ENCODE measurements at places on chromosomes 1 and 21.

DNA sequence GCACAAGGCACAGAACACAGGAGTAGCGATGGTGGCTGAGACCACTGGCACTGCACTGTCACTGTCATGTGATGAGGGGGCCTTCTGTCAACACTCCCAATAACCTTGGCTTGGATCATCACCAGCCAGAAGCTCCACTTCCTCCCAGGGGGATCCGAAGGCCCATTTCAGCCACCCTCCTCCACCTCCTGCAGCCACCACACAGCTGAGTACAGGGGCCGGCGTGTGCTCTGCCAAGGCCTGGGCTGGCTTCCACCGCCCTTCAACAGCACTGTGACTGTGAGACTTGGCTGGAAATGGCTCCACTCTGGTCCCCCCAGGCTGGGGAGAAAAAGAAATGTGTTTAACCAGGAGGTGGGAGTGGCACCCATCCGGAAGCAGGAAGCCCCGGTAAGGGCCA, 9.9 kb upstream of the NADK start:
- no peak for DNase-seq

GRCh38 chr1:99279525-99279924, 15.2 kb downstream of the PLPPR4 start:
- DNase-seq: no peak

GRCh38 chr21:29928537-29928936, 11.3 kb downstream of the GRIK1 start:
- no peak for DNase-seq

DNA sequence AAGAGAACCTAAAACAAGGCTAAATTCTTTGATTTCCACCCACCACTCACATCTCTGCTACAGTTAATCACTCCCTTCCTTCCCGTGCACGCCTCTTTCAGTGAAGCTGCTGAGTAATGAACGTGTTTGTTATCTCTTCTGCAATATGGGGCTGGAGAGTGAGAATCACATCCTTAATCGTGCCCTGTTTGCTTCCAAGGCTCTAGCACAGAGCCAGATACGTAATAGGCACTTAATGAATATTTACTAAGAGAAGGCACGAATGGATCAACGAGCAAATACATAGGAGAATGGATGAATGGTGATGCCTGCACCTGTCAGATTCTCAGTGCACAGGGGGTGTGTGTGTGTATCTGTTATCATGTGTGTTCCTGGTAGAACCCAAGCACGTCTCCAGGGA, 22.1 kb upstream of the FAM43B start:
- DNase-seq: no peak

GRCh38 chr1:17163371-17163770, 41.6 kb upstream of the PADI1 start:
- DNase-seq: no peak

- DNase-seq: no peak
Observed at GRCh38 chr1:59355361-59355760, 58.5 kb downstream of the FGGY start.

GRCh38 chr1:238672262-238672661, 714.1 kb upstream of the CHRM3 start:
- no peak for DNase-seq

DNA sequence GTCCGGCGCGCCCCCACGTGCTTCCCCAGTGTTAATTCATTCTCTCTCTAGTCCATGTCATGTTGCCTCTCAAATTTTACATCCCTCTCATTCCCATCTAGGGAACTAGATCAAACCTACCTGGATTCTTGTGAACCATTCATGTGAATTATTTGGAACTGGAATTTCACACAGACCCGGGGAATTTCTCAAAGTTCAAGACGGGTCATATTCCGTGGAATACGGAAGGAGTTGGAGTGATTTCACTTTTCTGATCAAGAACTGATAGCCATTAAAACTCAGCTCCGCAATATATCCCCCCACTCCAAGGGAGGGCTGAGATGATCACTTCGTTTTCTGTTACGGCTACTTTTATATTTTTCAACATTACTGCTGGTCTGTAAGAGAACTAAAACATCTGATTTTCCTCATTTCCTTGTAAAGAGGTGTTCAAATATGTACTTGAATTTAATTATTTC, 1.0 kb upstream of the ENO1 start:
- DNase-seq: no peak

- no peak for DNase-seq
Observed at GRCh38 chr1:167789501-167789900, 67.7 kb downstream of the MPZL1 start.

GRCh38 chr1:31669786-31670592, 25.3 kb upstream of the PEF1 start:
- DNase-seq: no peak

DNA sequence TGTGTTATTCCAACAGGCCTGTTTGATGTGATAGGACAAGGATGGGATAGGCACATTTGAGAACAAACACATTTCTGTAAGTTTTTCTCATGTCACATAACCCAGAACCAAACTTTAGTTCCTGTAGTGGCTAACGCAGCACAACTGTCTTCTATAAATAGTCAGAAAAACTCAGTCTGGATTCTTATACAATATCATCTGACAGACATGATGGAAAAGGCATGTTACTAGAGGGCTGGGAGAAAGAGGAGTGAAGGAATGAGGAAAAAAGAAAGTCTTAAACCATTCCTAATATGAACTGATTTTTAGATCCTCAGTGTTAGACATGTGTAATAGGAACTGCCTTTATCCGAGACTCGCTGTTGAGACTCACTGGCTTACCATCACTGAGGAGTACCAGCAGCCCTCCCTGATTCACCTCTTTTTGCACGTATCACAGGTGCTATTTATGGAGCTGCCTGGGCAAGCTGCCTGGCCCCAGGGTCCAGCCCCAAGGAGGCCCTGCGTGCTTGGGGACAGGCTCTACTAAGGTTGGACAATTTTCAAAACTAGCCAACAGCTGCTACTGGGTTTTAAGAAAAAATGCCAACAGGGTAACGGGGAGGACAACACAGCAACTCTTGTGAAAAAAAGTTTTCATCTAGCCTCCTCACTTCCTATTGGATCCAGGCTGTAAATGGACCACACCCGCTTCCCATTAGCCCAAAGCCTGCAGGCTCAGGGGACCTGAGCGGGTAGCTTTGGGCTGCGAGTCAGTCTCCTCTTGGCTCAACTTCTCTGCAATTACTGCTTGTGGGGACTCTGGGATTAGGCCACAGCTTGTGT, 30.7 kb upstream of the SERBP1 start:
- no peak for DNase-seq

GRCh38 chr1:218890451-218890850, 283.2 kb upstream of the LYPLAL1 start:
- no peak for DNase-seq

- DNase-seq: no peak
Observed at GRCh38 chr1:84073266-84073665, 70.8 kb upstream of the PRKACB start.

- DNase-seq: no peak
Observed at GRCh38 chr1:203278082-203278884, 27.0 kb upstream of the BTG2 start.

- no peak for DNase-seq
Observed at GRCh38 chr1:36706416-36706815, 223.7 kb upstream of the CSF3R start.

GRCh38 chr1:79052829-79053449, 46.4 kb upstream of the ADGRL4 start:
- DNase-seq: no peak

- DNase-seq: no peak
Observed at GRCh38 chr1:6385488-6386191, 7.9 kb downstream of the ACOT7 start.

DNA sequence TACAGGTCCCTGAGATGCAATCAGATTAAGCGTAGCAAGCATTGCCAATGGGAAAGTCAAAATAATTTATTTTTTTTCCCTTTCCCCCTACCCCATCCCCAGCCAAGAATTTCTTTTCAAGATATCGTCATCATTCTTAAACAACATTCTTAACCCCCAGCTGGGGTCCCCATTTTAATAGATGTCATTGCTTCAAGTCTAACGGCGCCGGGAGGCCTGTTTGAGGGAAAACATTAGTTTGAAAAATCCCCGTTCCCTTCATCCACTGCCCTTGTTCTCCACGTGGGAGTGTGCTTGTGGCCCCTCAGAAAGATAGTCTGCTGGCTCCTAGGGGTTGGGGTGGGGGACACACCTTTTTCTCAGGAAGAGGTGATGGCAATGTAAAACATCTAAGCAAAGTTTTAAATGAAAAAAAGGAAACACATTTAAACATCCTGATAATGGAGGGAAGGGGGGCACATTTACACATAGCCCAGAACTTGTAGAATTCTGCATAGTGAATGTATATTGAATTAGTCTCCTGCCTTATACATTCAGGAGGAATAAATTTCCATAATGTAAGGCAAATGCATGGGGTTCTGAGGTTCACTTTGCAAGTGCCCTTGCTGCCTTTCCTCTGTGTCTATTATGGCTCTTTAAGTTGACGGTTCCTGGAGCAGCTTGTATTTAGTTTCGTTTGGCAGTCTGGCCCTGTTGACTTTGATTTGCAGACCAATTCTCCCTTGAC, 6.8 kb downstream of the TRNP1 start:
- DNase-seq: no peak

DNA sequence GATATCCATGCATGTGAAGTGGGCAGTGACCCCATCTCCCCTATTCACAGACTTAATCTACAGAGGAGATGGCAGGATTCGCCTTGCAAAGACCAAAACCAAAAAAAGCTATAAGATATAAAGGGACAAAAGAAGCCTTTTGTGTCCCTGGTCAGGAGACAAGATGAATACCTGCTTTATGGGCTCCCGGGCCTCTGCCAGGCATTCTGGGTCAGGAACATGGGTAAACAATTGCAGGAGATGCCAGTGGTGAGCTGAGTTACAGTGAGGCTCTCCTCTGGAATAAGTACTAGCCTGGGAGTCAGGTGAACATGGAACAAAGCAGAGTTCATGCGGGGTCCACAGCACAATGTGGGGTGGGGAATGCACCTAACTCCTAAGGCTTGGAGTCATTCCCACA, 4.7 kb downstream of the SLC9A1 start:
- DNase-seq: no peak

GRCh38 chr1:15568387-15569073, 16.3 kb downstream of the AGMAT start:
- no peak for DNase-seq

DNA sequence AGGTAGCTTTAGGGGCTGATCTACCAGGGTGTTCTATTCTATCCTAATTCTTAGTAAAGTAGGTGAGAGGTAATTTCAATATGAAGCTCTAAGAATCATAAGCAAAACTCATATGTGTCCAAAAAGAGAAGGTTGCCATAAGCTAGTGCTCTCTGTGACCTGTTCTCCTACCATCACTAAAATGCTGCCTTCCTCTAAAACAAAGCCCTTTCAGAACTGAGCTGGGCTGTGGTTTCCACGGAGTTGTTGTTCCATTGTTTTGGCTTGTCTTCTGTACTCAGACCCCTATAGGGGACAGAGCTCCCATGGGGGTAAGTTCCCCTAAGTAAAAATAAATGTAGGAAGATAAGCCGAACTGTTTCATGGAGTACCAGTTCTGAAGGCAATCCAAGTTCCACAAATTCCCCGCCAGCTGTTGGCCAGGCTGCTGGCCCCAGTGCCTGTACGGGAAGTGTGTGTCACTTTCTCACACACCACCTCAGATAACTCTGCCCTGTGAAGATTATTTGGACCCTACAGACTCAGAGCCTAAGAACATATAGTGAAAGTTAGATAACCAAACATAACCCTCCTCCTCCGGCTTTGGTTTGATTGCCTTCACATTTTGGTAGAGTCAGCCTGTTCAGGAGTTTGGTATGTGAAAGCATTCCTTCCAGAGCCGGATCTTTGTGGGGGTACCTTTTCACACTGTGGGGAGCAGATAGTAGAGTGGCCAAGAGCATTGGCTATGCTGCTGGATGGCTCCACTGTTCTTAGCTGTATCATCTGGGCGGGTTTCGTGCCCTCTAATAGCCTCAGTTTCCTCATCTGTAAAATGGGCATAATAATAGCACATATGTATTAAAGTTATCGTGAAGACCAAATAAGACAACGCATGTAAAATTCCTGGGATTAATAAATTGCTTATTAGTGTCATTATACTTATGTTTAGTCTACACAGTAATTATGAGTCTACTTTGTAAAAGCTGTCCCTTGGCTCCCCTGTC, 10.8 kb downstream of the DPT start:
- DNase-seq: no peak

All from stimulated activated CD4-positive, alpha-beta T cell treated with anti-CD3 and anti-CD28 coated beads, Interleukin-4, amount 100 ng/mL, for 24 hours (primary cell).